ENCODE measurements at places on chromosomes 12 and 14. TPM values are rescaled to one million over a fixed set of nuclear protein-coding genes. Genes with fewer than 3 reads are reported as not detected.

PLCZ1 gene
- not detected for total RNA-seq

BRF1 gene
- 34.7 TPM for total RNA-seq

GRCh38 chr12:125402874-125403789 lies 337.9 kb downstream of the AACS start:
- DNase-seq = peak; percentile 50

DNA sequence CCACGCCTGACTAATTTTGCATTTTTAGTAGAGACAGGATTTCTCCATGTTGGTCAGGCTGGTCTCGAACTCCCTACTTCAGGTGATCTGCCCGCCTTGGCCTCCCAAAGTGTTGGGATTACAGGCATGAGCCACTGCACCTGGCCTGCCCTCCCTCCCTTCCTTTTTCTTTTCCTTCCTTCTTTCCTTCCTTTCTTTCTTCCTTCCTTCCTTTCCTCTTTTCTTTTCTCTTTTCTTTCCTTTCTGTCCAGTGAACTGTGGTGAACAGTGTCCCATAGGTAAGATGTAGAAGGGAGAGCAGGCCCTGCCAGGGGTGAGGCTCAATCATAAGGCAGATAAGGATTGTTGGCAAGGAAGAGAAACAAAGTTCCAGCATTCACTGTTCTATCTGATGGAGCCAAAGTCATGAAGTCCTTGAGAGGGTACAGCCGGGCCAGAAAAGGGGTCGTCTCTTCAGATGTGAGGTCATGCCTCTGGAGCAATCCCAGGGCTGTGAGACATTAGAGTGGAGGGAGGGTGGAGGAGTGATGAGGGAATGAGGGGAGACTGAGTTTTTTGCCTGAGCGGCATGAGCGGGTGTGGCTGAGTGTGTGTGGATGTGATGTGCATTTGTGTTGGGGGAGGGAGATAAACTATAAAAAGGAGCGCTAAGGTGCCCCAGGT lies 4.2 kb upstream of the MLF2 start:
- DNase-seq = no peak

DNA sequence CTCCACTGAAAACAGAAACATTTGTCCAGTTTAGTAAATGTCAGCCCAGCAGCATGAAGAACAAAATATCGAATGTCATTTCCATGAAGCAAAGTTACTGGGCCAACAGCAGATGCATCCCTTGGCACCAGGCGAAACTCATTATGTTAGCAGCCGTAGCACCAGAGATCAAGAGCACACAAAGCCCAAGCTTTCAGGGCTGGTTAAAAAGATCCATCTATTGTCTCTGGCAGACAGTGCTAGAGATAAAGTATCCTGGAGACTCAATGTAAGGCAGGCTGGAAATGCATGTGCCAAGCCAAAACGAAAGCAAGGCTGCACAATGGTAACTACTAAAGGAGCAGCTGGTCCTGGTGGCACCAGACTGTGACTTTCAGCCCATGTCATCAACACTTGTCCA lies 120.3 kb upstream of the PLEKHG7 start:
- no peak for DNase-seq

- DNase-seq = no peak
These were observed 193.6 kb upstream of the GARIN6 start for GRCh38 chr12:99453836-99454538.

GRCh38 chr14:89304972-89305703 lies 111.9 kb downstream of the FOXN3 start:
- DNase-seq = peak; percentile 87

DNA sequence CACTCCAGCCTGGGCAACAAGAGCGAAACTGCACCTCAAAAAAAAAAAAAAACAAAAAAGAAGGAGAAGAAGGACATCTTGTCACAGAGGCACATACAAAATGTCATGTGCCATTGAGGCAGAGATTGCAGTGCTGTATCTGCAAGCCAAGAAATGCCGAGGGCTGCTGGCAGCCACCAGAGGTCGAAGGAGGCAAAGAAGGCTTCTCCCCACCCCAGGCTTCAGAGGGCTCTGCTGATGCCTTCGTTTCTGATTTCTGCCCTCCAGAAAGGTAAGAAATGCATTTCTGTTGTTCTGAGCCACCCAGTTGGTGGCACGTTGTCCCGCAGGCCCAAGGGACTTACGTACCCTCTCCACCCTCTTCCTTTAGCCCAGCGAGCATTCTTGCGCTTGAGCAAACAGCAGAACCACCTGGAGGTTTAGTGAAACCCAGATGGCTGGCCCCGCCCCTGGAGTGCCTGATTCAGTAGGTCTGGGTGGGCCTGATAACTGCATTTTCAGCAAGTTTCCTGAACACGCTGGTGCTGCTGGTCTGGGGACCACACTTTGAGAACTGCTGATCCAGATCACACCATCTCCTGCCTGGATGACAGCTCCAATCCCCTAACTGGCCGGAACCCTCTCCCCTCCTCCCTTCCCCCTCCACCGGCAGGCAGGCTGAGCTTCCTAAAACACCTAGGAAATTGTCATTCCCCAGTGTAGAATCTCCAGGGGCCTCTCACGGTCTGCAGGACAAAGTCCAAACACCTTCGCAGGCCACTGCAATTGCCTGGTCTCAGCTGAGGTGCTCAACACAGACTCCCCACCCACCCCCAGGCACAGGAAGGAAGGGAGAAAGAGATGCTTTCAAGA lies 21.1 kb upstream of the SCARB1 start:
- no peak for DNase-seq

Measured in lung microvascular endothelial cell (primary cell).